ENCODE measurements at places on chromosomes 6 and 20. TPM values are rescaled to one million over a fixed set of nuclear protein-coding genes. Genes with fewer than 3 reads are reported as not detected.

Gene OR2H2
- not detected for total RNA-seq

Gene COL9A3
- total RNA-seq = 123 TPM

Gene RHAG
- total RNA-seq = 0.60 TPM

Gene ZSCAN31
- 7.4 TPM for total RNA-seq

Gene MOXD1
- total RNA-seq = 2.3 TPM

Gene ULBP3
- total RNA-seq = 5.6 TPM

Gene XKR7
- total RNA-seq = 2.3 TPM

Gene C4B
- total RNA-seq = 5.0 TPM

Gene C6orf141
- 14.4 TPM for total RNA-seq

Gene SNAI1
- 7.9 TPM for total RNA-seq

Gene TAAR2
- not detected for total RNA-seq

Gene C2
- total RNA-seq = 1.3 TPM

DNA sequence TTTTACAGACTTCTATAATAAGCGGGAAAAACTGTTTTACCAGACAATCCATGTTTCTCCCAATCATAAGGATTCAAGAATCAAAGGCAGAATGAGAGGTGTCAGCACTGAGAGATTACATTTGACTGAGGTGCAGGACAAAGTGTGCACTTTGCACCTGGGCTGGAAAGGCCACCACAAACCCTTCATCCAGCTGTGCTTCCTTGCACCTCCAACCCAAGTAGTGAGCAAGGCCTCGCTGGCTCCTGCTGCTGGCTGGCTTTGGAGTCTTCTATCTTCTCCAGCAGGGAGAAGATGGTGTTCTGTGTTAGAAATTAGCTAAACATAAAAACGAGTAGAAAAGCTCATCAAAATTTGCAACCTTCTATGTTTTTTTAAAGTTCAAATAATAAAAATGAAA, 77.7 kb downstream of the CHD6 start:
- no peak overlapping the region for H3K27ac ChIP-seq
- peaks cover 24% of the 10 kb centered on the region for H3K36me3 ChIP-seq
- peaks cover 4% of the 10 kb centered on the region for H3K4me1 ChIP-seq
- DNase-seq = no peak
- no peak overlapping the region for H3K4me3 ChIP-seq

GRCh38 chr6:31776989-31777666, at the start of gene VWA7:
VWA7 (minus strand) TSS chr6:31777328; CDS start chr6:31776779, 549 bp downstream.
- H3K4me1 ChIP-seq = 0 out of 2 replicates have a peak, but pooled peaks cover 2% of the 10 kb centered on the region
- peaks cover 10% of the 10 kb centered on the region for H3K36me3 ChIP-seq
- H3K4me3 ChIP-seq = no peak within 1 kb of the TSS
- no peaks in the 10 kb centered on the region for H3K27me3 ChIP-seq

- no peaks in the 10 kb centered on the region for H3K36me3 ChIP-seq
- H3K4me1 ChIP-seq = 0 out of 2 replicates have a peak, but pooled peaks cover 5% of the 10 kb centered on the region
- no peak overlapping the region for H3K4me3 ChIP-seq
- DNase-seq = no peak
Measured at GRCh38 chr6:139584599-139584998, 210.2 kb upstream of the CITED2 start.

DNA sequence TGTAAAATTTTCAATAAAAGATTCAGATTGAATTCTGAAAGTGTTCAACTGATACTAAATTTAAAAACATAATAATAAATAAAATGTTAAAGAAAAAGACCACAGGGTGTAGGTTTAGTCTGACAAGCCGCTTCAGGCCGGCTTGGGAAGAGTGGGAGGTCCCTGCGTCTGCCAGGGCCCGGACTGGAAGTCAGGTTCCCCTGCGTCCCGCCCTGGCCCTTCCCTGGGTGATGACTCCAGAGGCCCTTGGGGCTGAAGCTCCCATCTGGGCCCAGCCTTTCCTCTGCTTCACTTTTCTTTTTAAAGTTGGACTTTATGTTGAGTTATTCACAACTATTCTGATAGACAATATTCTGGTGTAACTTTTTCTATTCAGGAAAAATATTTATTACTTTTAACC, 93.3 kb downstream of the SMOC2 start:
- no peak for DNase-seq
- H3K36me3 ChIP-seq = no peaks in the 10 kb centered on the region
- H3K27ac ChIP-seq = no peak overlapping the region
- H3K4me3 ChIP-seq = no peak overlapping the region
- peaks cover 5% of the 10 kb centered on the region for H3K4me1 ChIP-seq

DNA sequence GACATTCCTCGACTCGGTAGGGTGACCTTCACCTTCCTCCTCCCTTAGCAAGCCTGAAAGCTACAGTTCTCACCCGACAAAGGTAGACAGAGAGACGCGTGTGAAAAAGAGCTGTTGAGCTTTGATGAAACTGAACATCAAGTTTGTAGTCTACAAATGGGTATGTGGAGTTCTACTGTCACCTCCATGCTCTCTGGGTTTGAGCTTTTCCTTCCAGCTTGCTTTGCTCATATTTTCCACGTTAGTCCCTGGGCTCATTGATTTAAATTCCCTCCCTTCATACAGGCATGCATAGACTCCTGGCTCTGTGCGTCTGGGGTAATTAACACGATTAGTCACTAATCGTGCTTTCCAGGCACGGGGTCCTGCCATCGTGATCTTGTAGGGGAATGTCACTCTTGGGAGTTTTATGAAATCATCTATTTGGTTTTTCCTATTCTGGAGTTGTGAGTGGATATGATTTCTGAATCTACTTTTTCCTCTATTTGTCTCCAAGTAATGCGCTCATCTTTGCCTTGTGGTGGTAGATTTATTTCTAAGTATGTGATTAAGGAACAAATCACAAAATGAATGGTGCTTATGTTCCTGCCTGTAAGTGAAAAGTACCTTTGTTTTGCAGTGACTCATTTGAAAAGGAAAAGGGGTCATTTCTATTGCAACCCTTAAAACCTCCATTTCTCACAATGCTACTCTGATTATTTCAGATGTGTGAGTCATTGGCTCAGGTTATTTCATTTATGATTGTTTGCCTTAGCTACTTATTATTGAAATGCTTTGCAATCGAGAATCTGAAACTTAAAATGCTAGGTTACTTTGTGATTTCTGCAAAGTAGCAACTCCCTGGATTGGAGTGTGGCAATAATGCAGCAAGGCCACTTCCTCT, 154.6 kb downstream of the ZDHHC14 start:
- H3K36me3 ChIP-seq = no peaks in the 10 kb centered on the region
- no peaks in the 10 kb centered on the region for H3K27me3 ChIP-seq
- DNase-seq = no peak
- H3K27ac ChIP-seq = peak overlapping the region; percentile 35

- H3K4me3 ChIP-seq = no peak overlapping the region
- H3K27ac ChIP-seq = no peak overlapping the region
- H3K27me3 ChIP-seq = no peaks in the 10 kb centered on the region
Measured at GRCh38 chr20:40486297-40486696, 202.7 kb downstream of the MAFB start.

- no peaks in the 10 kb centered on the region for H3K27me3 ChIP-seq
- no peak overlapping the region for H3K4me3 ChIP-seq
- no peak overlapping the region for H3K27ac ChIP-seq
- no peaks in the 10 kb centered on the region for H3K36me3 ChIP-seq
- peaks cover 5% of the 10 kb centered on the region for H3K4me1 ChIP-seq
Measured at GRCh38 chr6:119974430-119975159, 625.0 kb upstream of the MAN1A1 start.

GRCh38 chr20:6164421-6165341, 41.9 kb upstream of the FERMT1 start:
- H3K4me3 ChIP-seq = no peak overlapping the region

DNA sequence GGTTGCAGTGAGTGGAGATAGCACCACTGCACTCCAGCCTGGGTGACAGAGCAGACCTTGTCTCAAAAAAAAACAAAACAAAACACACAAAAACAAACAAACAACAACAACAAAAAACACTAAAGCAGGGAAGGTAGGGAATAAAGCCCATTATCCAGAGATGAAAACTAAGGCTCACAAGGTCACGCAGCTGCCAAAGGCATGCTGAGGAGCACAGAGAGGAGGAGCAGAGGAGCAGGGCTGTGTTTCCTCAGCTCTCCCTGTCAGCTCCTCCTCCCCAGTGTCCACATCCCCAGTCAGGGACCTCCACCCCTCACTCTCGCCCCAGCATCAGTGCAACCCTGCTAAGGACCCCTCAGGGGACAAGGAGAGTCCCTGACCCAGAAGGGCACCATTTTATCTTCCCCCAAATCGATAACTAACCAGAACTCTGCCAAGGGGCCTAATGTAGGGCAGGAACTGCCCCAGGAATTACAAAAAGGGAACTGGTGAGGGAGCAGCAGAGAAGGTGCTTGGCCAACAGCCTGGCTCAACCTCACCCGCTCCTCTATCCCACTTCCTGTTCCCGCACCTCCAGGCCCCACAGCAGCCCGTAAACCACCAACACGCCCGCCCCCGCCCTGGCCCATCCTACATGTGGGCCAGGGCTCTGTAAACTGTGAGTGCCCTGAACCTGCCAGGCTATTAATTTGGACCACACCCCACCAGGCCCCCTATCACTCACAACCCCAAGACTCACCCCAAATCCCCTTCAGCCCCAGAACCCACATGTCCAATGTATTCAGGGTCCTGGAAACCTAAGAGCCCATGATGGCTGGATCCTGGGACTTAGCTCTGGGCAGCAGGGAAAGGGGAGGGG, 9.0 kb downstream of the TEAD3 start:
- H3K4me3 ChIP-seq = peak overlapping the region; percentile 38
- H3K27me3 ChIP-seq = no peaks in the 10 kb centered on the region
- peak overlapping the region; percentile 72 for H3K27ac ChIP-seq
- H3K36me3 ChIP-seq = peaks cover 5% of the 10 kb centered on the region

- H3K27me3 ChIP-seq = peaks cover 8% of the 10 kb centered on the region
- H3K4me3 ChIP-seq = peak overlapping the region; percentile 43
- H3K36me3 ChIP-seq = no peaks in the 10 kb centered on the region
- H3K27ac ChIP-seq = no peak overlapping the region
Measured at GRCh38 chr6:79949233-79949632, 1.9 kb upstream of the ELOVL4 start.

- no peak overlapping the region for H3K27ac ChIP-seq
- H3K4me1 ChIP-seq = no peaks in the 10 kb centered on the region
- H3K36me3 ChIP-seq = peaks cover 3% of the 10 kb centered on the region
- DNase-seq = no peak
- no peaks in the 10 kb centered on the region for H3K27me3 ChIP-seq
- H3K4me3 ChIP-seq = no peak overlapping the region
Measured at GRCh38 chr6:170130771-170131241, 160.1 kb downstream of the DLL1 start.

- H3K27me3 ChIP-seq = no peaks in the 10 kb centered on the region
- H3K27ac ChIP-seq = no peak overlapping the region
- no peaks in the 10 kb centered on the region for H3K4me1 ChIP-seq
- H3K36me3 ChIP-seq = no peaks in the 10 kb centered on the region
- no peak overlapping the region for H3K4me3 ChIP-seq
Measured at GRCh38 chr6:95352064-95352795, 225.1 kb upstream of the MANEA start.

- H3K27ac ChIP-seq = no peak overlapping the region
- no peaks in the 10 kb centered on the region for H3K36me3 ChIP-seq
- no peaks in the 10 kb centered on the region for H3K27me3 ChIP-seq
- no peak overlapping the region for H3K4me3 ChIP-seq
Measured at GRCh38 chr20:15265581-15266309, 928.3 kb upstream of the FLRT3 start.

GRCh38 chr6:1524040-1524480, 85.7 kb upstream of the FOXC1 start:
- H3K27me3 ChIP-seq = peaks cover 78% of the 10 kb centered on the region
- peak; percentile 91 for DNase-seq
- peaks cover 18% of the 10 kb centered on the region for H3K4me1 ChIP-seq
- H3K4me3 ChIP-seq = no peak overlapping the region
- H3K27ac ChIP-seq = no peak overlapping the region
- peaks cover 7% of the 10 kb centered on the region for H3K36me3 ChIP-seq

- H3K27ac ChIP-seq = no peak overlapping the region
- peaks cover 18% of the 10 kb centered on the region for H3K4me1 ChIP-seq
Measured at GRCh38 chr6:151690768-151691562, 116.5 kb upstream of the ESR1 start.

DNA sequence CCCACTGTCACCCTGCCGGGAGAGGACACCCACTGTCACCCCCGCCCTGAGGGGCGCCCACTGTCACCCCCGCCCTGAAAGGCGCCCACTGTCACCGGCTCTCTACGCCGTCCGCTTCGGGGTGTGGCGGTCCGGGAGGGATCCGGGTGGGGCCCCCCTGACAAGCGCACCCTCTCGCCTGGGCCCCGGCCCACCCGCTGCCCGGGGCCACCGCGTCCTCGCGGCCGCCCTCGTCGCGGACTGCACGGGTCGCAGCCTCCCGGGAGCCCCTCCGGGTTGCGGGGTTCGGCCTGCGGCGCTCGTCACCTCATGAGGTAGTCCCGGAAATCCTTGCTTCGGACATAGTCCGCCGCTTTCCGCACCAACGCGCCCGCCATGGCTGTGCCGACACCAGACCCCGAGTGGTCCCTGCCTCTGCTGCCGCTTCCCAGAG, 224 bp downstream of the MPC1 start:
- H3K27me3 ChIP-seq = no peaks in the 10 kb centered on the region
- H3K27ac ChIP-seq = no peak overlapping the region
- peak overlapping the region; percentile 79 for H3K4me3 ChIP-seq
- no peak for DNase-seq

GRCh38 chr6:20757761-20758160, 223.5 kb downstream of the CDKAL1 start:
- DNase-seq = no peak
- peaks cover 15% of the 10 kb centered on the region for H3K36me3 ChIP-seq
- no peak overlapping the region for H3K4me3 ChIP-seq
- no peaks in the 10 kb centered on the region for H3K27me3 ChIP-seq

- H3K27me3 ChIP-seq = no peaks in the 10 kb centered on the region
- H3K36me3 ChIP-seq = no peaks in the 10 kb centered on the region
- no peak overlapping the region for H3K27ac ChIP-seq
- DNase-seq = no peak
Measured at GRCh38 chr20:16175322-16175961, 397.8 kb downstream of the KIF16B start.

DNA sequence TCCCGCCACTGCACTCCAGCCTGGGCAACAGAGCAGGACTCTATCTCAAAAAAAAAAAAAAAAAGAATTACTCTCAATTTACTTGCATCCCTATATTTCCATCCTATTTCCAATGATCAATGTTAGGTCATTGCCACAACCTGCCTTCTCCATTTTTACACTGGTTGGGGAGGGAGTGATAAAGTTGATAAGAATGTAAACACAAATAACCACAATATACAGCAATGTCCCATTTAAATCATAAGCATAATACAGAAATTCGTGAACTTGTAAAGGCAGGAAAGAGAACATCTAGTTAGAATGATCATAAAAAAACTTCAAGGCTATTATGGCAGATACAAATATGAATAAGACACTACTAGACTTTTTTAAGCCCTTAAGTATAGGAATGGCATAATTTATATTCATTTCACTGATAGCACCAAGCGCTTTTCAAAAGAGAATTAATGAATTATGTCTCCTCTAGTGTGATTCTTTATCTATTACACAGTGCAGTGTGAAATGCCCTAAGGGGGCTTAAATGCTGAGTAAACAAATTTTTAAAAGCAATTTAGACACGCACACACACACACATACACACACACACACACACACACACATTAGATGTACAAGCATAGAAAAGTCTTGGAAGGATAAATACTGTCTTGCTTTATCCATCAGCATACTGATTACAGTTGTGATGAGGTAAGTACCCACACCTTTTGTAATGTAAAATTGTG, 33.5 kb upstream of the RAB23 start:
- no peaks in the 10 kb centered on the region for H3K36me3 ChIP-seq
- no peaks in the 10 kb centered on the region for H3K4me1 ChIP-seq
- H3K27me3 ChIP-seq = no peaks in the 10 kb centered on the region
- H3K4me3 ChIP-seq = no peak overlapping the region
- DNase-seq = no peak
- no peak overlapping the region for H3K27ac ChIP-seq

- H3K4me1 ChIP-seq = no peaks in the 10 kb centered on the region
- 0 out of 2 replicates have a peak, but pooled peaks cover 4% of the 10 kb centered on the region for H3K36me3 ChIP-seq
- no peak overlapping the region for H3K4me3 ChIP-seq
- no peak for DNase-seq
Measured at GRCh38 chr20:48349656-48350055, 478.1 kb downstream of the PREX1 start.

GRCh38 chr20:3842348-3842930, 4.2 kb upstream of the MAVS start:
- H3K4me3 ChIP-seq = no peak overlapping the region
- H3K4me1 ChIP-seq = peaks cover 6% of the 10 kb centered on the region
- no peak overlapping the region for H3K27ac ChIP-seq

All from WTC11 (cell line).